ENCODE measurements at places on chromosomes 6 and 20.

DNA sequence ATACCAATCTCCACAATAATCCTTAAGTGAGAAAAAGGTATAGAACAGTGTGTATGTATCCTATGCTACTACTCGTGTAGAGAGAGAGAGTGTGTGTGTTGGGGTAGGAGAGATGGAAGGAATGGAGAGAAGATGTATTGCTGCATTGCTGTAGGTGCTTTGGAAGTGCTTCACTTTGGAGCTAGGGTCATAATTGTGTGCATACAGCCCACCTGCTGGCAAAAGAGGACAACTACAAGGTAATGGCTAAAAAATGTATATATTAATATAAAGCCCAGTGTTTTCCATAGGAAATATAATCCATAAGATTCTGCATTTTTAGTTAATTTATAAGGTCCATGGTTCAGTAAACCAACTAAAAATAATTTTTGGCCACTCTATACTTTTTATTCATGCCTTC is 36.1 kb downstream of the SERAC1 start:
- no peak for DNase-seq

DNA sequence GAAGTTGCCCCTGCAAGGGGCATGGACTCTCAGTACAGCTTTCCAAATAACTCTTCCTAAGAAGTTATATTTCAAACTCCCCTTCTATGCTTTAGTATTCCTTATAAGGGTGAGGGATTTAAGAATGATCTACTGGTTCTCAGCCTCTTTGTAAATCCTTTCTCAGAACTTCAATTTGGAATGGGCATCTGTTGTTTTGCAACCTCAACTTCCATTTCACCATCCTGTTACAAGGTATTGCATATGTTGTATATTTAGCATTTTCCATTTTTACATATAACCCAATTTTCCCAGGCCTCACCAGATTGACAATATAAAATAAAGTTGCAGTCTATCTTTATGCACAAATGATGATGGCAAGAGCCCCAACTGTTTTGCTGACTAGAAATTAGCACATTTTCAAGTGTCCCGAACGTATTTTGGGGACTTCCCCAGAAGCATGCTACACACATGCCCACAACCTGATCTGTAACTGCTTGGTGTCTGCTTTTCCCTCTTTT is 154.9 kb upstream of the CARMIL1 start:
- DNase-seq: no peak

GRCh38 chr6:154569156-154569862 is 58.8 kb upstream of the CNKSR3 start:
- DNase-seq: no peak

- no peak for DNase-seq
These were observed 5.3 kb upstream of the COL12A1 start for GRCh38 chr6:75210885-75211739.

DNA sequence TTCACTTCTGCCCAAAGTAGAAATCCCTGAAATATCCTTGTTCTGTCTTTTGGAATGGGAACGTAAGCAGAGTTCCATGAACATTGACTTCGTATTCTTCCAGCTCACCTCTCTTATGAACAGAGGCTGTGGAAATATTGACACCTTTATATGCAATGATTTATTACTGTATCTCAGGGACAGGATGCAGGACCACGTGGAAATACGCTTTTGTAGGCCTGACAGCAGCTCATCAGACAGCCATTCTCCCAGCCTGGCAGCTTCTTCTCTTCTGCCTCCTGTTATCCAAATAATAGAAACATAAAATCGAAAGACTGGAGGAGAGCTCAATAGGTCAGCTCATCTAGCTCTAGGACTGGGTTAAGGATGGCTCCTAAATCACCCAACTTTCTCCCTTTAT is 106.2 kb upstream of the DTNBP1 start:
- no peak for DNase-seq

DNA sequence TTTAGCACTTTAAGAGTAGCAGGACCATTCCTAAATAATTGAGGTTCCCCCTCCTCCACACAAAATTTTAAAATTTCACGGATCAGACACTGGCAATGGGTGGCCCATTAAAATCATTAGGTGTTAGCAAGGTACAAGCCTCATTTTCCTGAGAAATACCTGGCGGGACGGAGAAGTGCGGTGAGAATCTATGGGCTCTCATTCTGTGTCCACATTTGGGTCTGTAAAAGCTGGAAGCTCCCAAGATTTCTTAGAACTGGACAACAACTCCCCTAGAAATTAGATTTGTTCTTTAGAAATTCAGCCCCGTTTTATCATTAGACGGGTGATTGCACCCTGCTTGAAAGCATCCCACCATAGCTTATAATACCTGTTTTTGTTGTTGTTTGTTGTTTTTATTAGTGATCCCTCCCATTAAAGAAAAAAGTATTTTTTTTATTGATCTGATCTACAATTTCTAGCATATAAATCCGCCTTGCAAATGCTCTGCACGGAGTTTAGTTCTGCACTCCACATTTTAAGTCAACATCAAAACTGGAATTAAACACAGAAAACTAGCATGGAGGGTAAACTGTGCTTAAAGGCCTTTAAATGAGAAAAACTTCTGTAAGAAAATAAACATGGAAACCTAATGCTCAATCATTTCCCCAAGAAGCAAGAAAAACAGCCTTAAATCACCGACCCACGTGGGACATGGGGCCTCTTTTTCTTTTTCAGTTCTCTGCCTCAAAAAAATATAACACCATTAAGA is 5.7 kb downstream of the SIM1 start:
- no peak for DNase-seq

DNA sequence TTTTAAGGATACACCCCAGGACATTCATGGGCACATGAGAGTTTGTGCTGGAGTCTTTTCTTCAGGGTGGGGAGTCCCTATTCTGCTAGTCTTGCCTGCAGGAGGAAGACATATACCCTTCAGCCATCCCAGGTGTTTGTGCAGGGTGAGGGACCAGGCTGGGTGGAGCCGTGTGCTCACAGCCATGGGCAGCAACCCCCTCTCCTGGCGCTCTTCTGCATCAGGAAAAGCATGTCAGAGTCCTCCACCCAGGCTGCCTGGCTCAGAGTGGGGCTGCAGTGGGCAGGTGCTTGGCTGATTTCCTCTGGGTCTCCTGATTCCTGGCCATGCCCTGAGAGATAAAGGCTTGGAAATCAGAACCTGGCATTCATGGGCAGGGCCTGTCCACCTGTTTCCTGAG is 22.7 kb upstream of the MLN start:
- no peak for DNase-seq

- DNase-seq: no peak
These were observed 68.0 kb upstream of the KCNQ5 start for GRCh38 chr6:72553531-72554511.

GRCh38 chr6:122405417-122405816 is 6.0 kb downstream of the HSF2 start:
- no peak for DNase-seq

DNA sequence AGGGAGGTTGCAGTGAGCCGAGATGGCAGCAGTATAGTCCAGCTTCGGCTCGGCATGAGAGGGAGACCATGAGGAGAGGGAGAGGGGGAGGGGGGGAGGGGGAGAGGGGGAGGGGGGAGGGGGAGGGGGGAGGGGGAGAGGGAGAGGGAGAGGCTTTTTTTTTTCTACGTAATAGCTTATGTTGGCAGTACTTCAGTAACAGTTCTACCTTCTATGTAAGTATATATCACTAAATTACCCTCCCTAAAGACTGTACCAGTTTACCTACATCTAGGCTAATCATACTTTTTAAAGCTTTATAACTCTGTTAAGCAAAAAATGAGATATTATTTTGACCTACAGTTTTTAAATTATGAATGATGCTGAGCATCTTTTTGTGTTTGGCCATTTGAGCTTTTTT is 13.6 kb downstream of the TM9SF4 start:
- DNase-seq: no peak

DNA sequence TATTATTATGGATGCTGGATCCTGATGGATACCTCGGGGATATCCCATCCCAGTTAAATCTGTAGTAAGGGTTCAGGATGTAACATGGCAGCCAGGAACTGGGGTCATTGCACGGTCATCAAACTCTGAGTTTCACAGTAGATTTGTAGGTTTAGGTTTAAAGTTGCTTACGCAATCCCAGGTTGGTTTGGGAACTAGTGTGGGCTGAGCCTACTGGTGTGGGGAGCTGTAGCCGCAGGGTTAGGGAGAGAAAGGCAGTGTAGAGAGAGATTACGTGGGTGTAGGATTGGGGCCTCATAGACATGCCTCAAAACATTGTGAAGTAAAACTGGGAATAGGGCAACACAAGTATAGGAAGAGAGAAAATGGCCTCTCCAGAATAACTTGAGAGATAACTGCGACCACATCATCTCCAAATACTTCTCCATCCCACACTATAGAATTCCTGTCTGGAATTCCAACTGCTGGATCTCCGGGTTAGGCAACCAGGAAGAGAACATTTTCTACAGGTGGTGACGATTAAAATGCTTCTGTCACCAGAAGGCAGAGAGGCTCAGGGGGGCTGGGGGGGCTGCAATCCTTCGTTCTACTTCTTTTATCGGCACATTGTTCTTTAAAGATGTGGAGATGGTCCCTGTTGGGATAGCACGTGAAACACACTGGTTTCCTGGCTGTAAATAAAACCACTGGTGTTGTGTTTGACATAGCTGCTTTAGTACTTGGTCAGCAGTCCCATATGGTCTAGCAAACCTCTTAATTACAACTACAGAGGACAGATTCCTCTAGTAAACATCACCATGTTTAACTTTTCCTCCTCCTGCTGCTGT is 44.9 kb upstream of the TMEM170B start:
- DNase-seq: no peak

DNA sequence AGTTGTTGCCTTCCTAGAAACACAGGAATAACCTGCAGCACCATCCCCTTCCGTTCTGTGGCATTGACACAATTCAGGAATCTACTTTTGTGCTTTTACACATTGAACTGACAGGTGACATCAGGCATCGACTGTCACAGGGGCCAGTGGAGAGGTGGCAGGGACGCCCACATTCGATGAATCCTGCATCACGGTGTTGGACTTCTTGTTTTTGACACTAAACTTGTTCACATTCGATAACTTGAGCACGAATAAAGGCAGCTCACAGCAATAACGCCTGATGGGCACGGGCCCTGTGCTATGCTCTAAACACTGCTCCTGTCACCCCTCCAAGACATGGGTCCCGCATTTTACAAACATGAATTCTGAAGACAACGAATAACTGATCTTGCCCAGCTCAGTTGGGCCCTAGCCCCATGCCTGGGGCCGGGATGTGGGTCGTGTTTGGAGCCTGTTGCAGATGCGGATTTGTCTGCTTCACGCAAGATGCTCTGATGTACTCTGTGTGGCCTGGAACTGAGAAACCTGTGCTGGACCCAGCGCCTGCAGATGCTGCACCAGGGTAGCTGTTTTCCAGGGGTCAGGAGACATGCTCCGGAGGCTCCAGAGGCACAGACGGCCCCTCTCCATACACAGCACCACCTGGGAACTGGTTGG is 75.7 kb downstream of the TTLL2 start:
- DNase-seq: no peak

- no peak for DNase-seq
These were observed 493.8 kb downstream of the UTRN start for GRCh38 chr6:144778773-144779492.

GRCh38 chr6:143204045-143204444 is 143.4 kb downstream of the AIG1 start:
- DNase-seq: no peak

GRCh38 chr6:66556936-66557335 is 849.9 kb upstream of the EYS start:
- no peak for DNase-seq

DNA sequence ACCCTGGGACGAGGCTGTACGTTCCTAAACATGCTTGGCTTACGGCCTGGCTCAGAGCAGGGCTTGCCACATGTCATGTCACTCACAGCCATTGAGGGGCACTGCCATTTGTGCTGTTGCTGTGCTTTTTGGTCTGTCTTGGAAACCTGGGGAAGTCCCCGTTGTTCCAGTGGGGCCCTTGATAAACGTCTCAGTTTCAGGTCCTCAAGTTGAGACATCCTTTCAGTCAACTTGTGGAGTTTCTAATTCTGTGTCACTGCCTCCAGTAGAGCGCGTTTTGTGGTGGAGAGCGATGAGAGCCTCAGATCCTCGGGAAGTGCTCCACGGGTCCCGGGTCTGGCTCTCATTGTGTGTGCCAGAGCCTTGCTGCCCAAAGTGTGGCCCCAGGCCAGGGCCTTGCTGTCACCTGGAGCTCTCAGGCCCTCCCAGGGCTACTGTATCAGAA is 43.0 kb upstream of the CCR6 start:
- no peak for DNase-seq

DNA sequence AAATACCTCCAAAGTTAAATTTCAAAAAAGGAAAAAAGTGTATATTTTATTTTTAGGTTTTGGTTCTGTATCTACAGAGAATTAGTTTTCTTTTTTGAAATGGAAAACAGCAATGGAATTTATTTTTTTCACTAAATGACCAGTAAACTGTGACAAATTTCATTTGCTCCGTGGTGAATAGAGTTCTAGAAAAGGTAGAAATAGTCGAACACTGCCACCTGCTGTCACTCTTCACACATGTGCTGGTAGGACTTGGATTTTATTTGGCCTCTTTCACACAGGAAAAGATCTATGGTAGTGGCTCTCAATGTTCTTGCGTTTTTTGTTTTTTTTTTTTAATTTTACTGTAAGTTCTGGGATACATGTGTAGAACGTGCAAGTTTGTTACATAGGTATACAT is 312.5 kb downstream of the EYA4 start:
- DNase-seq: no peak

DNA sequence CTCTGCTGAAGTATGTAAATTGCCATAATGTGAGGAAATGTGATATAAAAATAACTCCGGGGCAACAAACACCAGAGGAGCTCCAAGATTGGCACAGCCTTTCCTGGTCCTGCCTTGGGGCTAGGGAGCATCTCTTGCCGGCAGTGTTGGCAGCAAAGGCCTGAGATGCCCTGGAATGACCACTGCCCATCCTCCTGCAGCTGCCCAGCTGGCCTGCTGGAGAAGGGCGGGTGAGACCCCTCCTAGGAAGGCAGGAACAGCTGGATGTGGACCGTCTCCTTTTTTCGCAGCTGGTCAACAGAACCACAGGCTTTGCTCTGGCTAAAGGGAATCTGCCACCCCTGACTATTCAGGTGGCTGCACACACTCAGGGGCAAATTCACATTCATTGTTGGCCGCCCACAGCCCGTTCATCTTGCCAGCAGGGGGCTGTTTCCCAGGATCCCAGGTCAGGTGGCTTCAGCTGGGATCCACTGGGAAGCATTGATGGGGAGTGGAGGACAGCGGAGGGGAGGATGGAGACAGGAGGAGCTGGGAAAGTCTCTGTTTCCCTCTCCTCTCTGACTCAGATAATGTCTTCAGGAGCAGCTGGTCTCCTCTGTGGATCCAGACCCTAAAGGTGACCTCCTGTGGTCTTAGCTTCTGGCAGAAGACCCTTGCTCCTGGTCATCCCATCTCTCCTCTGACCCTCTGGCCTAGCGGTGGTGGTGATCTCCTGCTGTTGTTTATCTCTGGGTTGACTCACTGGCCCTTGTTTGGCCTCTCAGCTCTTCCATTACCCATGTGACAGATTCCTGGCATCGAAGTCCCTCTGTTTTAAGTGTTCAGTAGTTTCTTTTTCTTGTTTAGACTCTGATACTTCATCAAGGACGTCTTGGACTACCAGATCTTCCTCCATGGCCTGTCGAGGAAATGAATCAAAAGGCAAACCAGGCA is 336.7 kb downstream of the DHX35 start:
- no peak for DNase-seq

GRCh38 chr6:55925292-55925691 is 49.9 kb upstream of the BMP5 start:
- DNase-seq: no peak

GRCh38 chr20:5614506-5614905 is 135.7 kb upstream of the SHLD1 start:
- no peak for DNase-seq

Data from mesothelial cell of epicardium (in vitro differentiated cells).